Central memory CD8-positive, alpha-beta T cell (primary cell): ENCODE measurements at places on chromosomes 11 and 22.
A peak's percentile ranks its signal among the peaks of the same experiment; 100 is the strongest.

GRCh38 chr11:92225125-92225567, 528 bp downstream of the FAT3 start:
- DNase-seq, result no peak
- H3K27ac ChIP-seq, result no peak overlapping the region
- H3K27me3 ChIP-seq, result peaks cover 38% of the 10 kb centered on the region
- no peaks in the 10 kb centered on the region for H3K4me1 ChIP-seq
- H3K36me3 ChIP-seq, result no peaks in the 10 kb centered on the region

DNA sequence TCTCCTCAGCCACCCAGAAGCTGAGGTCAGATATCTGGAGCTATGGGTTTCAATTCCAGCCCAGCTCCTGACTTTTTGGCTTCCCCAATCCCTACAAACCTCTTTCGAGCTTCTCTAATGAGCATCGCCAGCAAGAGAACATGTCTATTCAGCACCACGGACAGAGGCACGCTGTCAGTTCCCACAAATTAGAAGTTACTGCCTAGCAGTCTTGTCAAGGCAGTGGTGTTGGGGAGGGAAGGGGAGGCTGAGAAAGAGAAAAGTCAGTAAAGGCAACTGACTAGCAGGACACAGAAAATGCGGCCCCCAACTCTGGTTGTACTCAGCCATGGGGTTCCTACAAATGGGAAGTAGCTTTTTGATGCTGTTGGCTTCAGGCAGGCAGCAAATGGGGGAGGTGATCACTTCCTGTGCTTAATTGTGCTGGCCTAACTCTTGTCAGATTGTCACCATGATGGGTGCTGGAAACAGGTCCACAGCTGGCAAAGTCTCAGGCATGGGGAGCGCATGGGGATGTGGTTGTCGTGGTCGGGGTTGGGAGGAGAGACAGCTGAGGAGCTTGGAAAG, 205.9 kb downstream of the ST3GAL4 start:
- H3K27ac ChIP-seq, result no peak overlapping the region
- peaks cover 30% of the 10 kb centered on the region for H3K27me3 ChIP-seq
- no peaks in the 10 kb centered on the region for H3K4me1 ChIP-seq
- H3K4me3 ChIP-seq, result no peak overlapping the region
- DNase-seq, result no peak

DNA sequence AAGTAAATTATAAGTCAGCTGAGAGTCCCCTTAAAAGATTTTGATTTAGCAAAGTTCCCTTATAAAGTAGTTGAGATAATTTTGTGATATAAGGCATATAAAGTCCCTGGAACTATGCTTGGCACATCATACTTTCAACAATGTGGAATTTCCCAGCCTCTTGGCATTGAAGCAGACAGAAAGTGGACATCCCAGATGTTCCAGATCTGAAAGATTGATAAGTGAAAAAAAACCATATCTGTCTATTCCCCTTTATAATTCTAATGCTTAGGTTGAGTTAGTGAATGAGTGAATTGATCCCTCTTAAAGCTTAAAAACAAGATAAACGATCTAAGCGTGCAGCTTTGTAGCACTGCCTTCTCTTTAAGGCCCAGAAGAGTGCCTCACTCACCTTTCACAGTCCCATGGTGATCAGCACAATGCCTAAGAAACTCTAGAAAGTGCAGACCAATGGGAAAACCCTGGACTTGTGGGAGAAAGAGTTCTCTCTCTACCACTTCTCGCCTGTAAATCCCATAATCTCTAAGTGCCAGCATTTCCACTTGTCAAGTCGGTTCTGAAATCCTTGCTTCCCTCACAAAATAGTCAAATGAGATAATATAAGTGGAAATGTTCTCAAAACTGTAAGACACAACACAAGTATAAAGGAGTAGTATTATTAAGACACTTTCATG, 17.8 kb downstream of the FIBIN start:
- H3K4me3 ChIP-seq, result no peak overlapping the region
- no peaks in the 10 kb centered on the region for H3K36me3 ChIP-seq
- DNase-seq, result no peak
- H3K27me3 ChIP-seq, result no peaks in the 10 kb centered on the region
- H3K27ac ChIP-seq, result no peak overlapping the region

DNA sequence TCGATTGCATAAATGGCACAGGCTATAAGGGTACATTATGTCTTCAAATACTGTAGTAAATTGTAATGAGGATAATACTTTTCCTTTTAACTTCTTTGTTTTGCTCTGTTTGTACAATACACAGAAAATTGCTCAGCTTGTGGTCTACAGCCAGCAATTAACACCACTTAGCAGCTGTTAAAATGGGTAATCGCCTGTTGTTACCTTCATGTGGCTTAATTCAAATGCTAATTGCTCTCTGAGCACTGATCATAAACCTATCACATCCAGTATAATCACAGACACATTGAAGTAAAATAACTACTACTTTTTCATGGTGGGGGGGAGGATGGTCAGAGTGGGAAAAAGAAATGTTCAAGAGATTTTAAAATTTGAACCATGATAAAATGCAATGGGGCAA, 1164.1 kb upstream of the CNTN5 start:
- H3K36me3 ChIP-seq, result no peaks in the 10 kb centered on the region
- no peak overlapping the region for H3K27ac ChIP-seq
- DNase-seq, result no peak
- no peaks in the 10 kb centered on the region for H3K27me3 ChIP-seq
- no peaks in the 10 kb centered on the region for H3K4me1 ChIP-seq

DNA sequence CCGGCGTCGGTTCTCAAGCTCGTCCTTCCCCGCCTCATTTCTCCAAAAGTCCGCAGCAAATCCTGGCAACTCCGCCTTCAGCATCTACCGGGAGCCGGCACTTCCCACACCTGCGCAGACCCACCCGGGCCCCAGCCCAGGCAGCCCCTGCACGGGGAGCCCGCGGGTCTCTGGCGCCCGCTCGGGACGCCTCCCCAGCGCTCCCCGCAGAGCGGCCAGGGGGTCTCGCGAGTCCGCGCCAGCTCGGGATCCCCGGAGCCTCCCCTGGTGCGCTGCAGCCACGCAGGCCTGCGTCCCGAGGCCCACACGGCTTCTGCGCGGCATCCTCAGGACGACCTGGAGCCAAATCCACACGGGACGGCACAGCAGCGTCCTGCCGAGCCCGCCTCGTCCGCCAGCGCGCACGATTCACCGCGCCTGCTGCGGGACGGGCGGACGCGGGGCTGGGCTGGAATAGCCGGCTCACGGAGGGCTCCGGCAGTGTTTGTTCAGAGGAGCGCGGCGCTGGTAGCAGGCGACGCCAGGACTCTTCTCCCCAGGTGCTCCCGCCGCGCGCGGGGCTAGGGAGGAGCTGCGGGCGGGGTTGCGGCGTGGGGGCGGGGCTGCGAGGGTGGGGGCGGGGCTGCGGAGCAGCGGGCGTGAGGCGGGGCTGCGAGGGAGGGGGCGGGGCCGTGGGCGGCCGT, 816 bp upstream of the PHRF1 start:
- peaks cover 7% of the 10 kb centered on the region for H3K36me3 ChIP-seq
- no peaks in the 10 kb centered on the region for H3K27me3 ChIP-seq
- peak overlapping the region; percentile 94 for H3K27ac ChIP-seq
- DNase-seq, result peak; percentile 51
- H3K4me3 ChIP-seq, result peak overlapping the region; percentile 93
- peaks cover 39% of the 10 kb centered on the region for H3K4me1 ChIP-seq

DNA sequence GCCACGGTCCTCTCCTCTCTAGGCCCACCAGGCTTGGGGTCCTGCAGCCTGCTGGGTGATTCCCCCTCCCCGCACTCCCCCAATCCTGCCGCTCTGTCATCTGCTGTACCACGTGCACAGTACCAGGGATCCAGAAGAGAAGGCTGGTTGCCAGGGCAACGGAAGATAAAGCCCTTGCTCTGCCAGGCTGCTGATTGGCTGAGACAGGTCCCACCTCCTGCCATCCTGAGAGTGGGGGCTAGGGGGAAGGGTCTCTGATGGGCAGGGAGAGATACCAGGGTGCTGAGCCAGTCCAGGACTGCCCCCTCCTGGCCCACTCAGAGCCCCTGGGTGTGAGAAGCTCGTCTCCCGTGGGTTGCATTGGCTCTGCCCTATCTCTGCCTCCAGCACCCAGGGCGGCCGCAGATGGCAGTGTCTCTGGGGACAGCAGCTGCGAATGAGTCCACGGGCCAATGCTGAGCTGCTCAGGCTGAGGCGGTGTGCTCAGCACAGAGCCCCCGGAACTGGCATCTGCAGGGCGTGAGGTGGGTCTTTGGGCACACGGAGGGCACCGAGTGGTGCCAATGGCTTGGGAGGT, at the start of gene SMIM45:
SMIM45 (plus strand) TSS at position 253 of the 577 bp plus-strand sequence.
- H3K4me3 ChIP-seq, result no peak within 1 kb of the TSS
- H3K36me3 ChIP-seq, result peaks cover 1% of the 10 kb centered on the region
- no peak within 1 kb of the TSS for H3K27ac ChIP-seq

GRCh38 chr11:69295995-69296889, 2.3 kb downstream of the MYEOV start:
- peak overlapping the region; percentile 68 for H3K4me3 ChIP-seq
- peaks cover 37% of the 10 kb centered on the region for H3K4me1 ChIP-seq
- no peaks in the 10 kb centered on the region for H3K27me3 ChIP-seq

- H3K27ac ChIP-seq, result no peak overlapping the region
- no peak overlapping the region for H3K4me3 ChIP-seq
- DNase-seq, result no peak
These were observed 4.1 kb downstream of the SLC36A4 start for GRCh38 chr11:93193731-93194130.

DNA sequence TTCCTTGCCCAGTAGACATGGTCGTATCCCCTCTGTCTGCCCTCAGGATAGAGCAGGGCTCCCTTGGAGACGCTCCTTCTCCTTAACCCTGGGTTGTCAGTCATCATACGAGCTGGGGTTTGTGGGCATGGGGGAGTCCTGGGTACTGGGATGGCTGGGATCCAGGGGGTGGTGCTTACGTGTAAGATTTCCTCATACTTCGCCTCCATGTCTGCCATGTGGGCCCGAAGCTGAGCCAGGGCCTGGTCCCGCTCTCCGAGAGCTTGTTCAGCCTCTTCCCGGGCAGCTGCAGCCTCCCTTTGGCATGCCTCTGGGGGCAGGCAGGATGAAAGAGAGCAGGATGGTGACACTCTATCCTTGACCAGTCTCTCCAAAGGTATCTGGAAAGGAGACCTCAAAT, 5.3 kb downstream of the NHERF4 start:
- H3K27me3 ChIP-seq, result peaks cover 25% of the 10 kb centered on the region
- no peaks in the 10 kb centered on the region for H3K4me1 ChIP-seq
- H3K4me3 ChIP-seq, result no peak overlapping the region
- DNase-seq, result no peak
- no peak overlapping the region for H3K27ac ChIP-seq
- no peaks in the 10 kb centered on the region for H3K36me3 ChIP-seq

DNA sequence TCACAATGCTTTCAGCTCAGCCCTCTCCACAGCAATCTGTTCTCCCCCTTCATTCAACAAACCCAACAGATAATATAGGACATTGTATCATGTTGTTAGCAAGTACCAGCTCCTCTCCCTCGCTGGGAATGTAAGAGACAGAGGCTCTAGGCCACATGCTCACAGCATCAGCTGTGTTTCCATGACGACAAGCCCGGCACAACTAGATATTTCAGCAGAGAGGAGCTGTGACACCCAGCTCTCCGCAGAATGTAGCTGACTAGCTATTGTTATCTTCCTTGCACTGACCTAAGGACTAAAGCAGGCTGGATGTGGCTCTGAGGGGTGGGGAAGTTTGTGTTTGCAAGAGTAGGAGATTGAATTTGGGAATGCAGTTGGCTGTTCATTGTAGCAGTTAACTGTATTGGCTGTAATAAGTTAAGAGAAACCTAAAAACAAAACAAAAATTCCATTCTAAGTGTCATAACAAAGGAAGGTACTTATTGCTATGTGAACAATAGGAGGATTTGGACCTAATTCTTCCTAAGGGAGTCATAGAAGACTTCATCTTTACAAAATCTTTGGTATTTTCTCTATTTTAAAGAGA, 28.0 kb upstream of the RRAS2 start:
- peaks cover 5% of the 10 kb centered on the region for H3K4me1 ChIP-seq
- no peak overlapping the region for H3K27ac ChIP-seq
- DNase-seq, result no peak
- no peaks in the 10 kb centered on the region for H3K27me3 ChIP-seq
- H3K4me3 ChIP-seq, result no peak overlapping the region

DNA sequence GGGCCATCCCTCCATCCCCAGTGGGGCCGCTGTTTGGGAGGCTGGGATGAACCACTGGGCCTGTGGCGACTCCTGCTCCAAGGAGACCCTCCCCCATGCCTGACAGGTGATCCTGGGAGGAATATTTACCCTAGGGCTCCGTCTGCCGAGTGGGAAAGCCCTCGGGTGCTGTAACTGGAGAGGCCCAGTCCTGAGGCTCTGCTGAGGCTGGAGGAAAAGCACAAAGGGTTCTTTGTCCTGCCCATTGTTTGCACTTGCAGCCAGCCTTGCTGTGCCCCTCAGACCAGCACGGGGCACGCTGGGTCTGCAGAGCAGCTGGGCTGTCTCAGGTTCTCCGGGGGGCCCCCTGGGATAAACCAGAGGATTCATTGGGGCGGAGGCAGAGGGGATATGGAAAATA, 321.1 kb downstream of the MN1 start:
- H3K27me3 ChIP-seq, result no peaks in the 10 kb centered on the region
- H3K4me3 ChIP-seq, result no peak overlapping the region
- H3K4me1 ChIP-seq, result no peaks in the 10 kb centered on the region
- H3K27ac ChIP-seq, result no peak overlapping the region
- H3K36me3 ChIP-seq, result no peaks in the 10 kb centered on the region
- DNase-seq, result no peak

DNA sequence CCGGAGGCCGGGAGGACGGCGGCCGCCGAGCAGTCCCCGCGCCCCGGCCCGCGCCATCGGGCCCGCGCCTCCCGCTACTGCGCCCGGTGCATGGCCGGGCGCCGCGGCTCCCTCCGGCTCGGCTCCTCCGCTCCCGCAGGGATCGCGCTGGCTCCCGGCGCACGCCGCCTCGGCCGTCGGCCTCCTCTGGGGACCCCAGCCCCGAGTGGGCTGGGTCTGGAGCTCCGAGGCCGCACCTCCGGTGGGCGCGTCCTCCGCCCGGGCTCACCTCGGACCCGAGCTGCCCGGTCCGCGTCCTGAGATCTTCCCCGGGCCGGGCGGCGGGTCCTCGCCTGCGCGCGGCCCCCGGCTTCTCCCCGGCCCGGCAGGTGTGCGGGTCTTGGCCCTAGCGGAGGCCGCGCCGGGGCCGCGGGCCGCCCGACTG, 251 bp downstream of the SHISA8 start:
- H3K36me3 ChIP-seq, result peaks cover 2% of the 10 kb centered on the region
- peaks cover 53% of the 10 kb centered on the region for H3K27me3 ChIP-seq
- DNase-seq, result no peak
- no peaks in the 10 kb centered on the region for H3K4me1 ChIP-seq
- H3K27ac ChIP-seq, result no peak overlapping the region

GRCh38 chr11:69962152-69962551, 116.0 kb upstream of the ANO1 start:
- H3K27me3 ChIP-seq, result peaks cover 27% of the 10 kb centered on the region
- DNase-seq, result no peak
- H3K4me1 ChIP-seq, result no peaks in the 10 kb centered on the region

DNA sequence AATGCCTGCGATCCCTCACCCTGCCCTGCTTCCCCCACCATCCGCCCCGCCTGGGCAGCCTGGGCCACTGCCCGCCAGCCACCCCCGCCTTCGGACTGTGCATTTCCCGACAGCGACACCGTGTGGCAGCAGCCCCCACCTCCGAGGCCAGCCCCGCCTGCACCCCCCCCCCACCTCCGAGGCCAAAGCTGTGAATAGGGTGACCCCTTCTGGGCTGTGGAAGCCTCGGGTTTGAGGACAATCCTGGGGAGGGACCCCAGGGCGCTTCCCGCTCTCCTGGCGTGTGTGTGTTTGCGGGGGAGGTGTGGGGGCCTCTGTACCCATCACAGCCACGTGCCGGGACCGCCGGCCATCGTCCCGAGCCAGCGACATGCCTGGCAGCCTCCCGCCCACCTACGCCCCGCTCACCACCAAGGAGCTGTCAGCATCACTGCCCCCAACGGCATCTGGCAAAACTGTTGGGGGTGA, 33.8 kb upstream of the PPARA start:
- H3K27ac ChIP-seq, result no peak overlapping the region
- peaks cover 12% of the 10 kb centered on the region for H3K36me3 ChIP-seq
- no peak overlapping the region for H3K4me3 ChIP-seq
- no peaks in the 10 kb centered on the region for H3K4me1 ChIP-seq
- H3K27me3 ChIP-seq, result no peaks in the 10 kb centered on the region
